Activated CD4-positive, alpha-beta T cell treated with anti-CD3 and anti-CD28 coated beads, Interleukin-2, amount 50 U/mL, for 4 hours (primary cell): ENCODE measurements at places on chromosomes 1 and 21.

DNA sequence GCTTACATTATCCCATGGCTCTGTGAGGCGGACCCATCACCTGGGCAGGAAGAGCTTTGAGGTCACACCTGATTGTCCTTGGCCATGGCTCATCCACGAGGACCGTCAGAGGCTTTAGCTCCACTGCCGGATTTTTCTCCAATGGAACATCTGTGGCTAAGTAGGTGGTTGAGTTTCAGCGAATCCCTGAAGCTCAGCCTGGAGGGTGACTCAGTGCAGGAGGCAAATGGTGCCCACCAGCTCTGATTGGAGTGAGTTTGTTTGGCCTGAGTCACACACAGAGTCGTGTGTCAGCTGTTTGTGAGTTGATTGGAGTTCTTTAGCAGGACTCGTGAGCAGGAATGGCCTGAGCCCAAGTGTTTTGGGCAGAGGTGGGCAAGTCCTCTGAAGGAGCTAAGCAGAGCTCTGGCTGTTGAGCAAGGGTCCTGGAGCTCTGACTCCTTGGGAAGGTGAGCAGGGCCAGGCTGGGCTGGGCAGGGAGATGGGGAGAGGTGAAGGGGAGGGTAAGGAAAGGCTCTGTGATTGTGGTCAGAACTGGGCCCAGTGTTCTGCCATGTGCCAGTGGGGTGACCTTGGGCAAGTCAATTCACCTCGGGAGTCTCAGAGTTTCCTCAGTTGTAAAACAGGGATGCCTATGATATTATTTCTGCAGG is 2.0 kb downstream of the SLC6A17 start:
- no peak for DNase-seq

DNA sequence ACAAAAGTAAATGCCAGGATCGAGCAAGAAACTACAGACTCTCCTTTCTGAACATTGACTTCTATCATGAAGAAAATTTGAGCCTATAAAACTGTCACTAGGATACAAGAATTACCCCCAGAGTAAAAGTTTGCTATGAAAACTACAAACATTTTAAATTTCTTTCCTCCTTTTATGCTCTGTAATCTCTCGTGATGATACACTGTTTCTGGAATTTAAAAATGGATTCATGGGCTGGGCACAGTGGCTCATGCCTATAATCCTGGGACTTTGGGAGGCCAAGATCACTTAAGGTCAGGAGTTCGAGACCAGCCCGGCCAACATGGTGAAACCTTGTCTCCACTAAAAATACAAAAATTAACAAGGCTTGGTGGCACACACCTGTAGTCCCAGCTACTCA is 181.3 kb downstream of the ZNF281 start:
- no peak for DNase-seq

DNA sequence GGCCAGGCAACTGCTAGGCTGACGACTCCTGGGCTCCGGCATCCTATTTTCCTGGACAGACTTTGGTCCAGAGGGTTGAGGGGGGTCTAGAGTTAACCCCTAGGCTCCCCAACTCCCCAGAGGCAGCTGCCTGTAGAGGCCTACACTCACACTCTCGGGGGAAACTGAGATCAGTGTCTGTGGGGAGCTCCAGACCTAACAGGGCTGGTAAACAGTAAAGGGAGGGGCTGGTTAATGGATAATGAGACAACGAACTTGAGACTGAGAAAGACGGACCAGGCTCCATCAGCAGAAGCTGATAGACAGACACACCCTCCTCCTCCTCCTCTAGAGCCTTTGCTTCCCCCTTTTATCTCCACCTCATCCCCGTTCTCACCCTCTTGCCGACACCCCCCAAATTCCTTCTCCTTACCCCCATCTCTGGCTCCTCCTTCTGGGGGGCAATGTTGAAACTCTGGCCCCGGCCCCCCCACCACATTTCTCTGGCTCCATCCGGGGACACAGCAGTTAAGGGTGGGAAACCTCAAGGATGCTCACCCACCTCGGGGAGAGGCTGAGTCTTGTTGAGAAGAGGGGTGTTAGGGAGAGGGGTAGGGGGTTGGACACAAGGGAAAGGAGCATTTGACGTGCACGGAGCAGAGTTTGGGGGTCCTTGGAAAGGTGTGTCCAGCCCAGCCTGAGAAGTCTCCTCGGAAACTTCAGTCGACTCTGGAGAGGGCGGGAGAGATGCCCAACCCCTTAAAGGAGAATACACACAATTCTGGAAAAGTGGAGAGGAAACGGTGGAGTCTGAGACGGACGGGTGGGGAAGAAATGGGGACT is at the start of gene MTMR11:
Gene MTMR11, minus strand, starts transcription at position 710 of the 822 bp plus-strand sequence. Its CDS starts 232 bp downstream, at position 478.
- DNase-seq, result no peak

- DNase-seq, result no peak
These were observed 179.9 kb downstream of the HMCN1 start for GRCh38 chr1:185914089-185914488.

DNA sequence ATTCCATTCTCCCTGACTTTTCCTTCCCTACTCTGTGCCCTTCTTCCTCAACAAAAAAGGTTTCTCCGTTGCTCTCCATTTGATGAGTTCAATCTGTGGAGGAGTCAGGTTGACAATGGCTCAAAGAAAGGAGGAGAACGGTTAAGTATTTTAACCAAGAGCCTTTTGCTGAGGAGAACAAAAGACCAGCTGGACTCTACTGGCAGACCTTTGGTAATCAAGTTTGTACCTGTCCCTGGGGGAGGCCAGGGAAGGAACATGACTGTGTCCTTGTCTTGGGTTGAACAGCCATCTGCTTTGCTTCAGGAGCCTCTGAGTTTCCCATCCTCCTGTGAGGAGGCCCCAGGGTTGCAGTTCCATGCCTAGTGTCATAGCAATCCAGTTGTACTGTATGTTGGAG is 29.9 kb downstream of the TTF2 start:
- no peak for DNase-seq

DNA sequence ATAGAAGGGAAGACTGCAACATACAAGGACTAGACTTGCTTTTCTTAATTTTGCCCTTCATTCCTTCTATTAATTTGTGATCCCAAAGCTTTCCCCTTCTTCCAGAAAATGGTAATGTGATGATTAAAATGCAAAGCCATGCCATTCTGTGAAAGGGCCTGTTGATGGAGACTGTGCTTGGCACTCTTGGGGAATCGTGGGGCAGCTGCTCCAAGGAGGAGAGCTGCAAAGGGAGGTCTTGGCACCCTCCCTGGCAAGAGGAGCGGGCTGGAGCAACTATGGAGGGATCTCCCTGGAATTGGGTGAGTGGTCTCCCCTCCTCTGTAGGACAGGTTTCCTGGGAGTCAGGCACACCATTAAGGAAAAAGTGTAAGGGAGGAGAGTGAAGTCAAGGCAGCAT is 16.6 kb downstream of the CACNA1S start:
- no peak for DNase-seq

- no peak for DNase-seq
These were observed 2.8 kb downstream of the DOP1B start for GRCh38 chr21:36159356-36159921.

- DNase-seq, result no peak
These were observed 1.7 kb downstream of the HLX start for GRCh38 chr1:220880726-220881506.

GRCh38 chr1:14182856-14183255 is 415.6 kb upstream of the KAZN start:
- no peak for DNase-seq

GRCh38 chr1:175771289-175771688 is 27.9 kb upstream of the TNR start:
- no peak for DNase-seq

GRCh38 chr1:171644805-171645483 is 7.5 kb downstream of the MYOC start:
- peak; percentile 51 for DNase-seq
